ENCODE measurements at places on chromosomes 6 and 20.

DNA sequence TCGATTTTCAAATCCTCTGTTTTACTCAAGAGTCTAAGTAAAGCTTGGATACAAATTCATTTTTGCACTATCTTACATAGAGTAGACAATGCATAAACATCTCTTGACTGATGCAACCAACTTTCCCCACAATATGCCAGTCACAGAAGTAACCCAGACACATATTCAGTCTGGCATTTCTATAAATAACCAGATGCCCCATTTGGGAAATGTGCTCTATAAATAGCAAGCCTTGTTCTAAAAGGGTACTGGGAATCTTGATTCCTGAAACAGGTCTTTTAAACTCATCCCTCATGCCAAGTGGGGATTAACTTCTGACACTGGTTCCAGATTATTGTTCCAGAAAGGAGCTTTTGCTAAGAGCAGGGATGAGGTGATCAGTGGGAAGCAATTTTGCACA is 411.7 kb downstream of the EPM2A start:
- DNase-seq: no peak

DNA sequence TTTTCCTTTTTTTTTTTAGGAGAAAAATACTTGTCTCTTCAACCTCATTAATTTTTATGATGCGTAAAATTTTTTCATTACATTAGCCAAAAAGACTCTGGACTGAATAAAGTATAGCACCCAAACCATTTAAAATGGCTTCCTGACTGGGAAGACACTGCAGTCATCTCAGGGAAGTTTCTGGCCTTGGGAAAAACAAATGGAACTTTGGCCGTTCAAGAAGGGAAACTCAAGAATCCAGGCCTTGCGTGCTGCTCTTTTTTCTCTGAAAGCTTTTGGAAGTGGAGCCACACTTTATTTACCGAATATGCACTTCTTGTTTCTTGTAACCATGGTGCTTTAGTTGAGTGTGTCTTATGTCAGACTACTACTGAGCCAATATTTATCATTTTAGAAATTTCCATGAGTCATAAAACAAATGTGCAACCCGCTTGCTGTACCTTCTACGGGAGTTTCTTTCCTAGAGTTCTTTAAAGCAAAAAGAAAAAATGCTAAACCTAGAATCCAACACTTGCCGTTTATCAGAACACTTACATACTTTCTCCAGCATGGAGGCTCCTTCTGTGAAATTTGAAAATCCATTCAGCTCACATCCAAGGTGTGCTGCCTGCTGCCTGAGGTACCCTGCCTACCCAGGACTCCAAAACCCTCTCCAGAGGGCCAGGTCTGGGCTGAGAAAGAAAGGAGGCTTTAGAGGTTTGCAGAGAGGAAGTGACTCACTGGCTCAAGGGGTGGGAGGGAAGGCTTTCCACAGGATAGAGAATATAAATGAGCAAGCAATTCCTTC is 11.5 kb upstream of the DSTN start:
- DNase-seq: no peak

DNA sequence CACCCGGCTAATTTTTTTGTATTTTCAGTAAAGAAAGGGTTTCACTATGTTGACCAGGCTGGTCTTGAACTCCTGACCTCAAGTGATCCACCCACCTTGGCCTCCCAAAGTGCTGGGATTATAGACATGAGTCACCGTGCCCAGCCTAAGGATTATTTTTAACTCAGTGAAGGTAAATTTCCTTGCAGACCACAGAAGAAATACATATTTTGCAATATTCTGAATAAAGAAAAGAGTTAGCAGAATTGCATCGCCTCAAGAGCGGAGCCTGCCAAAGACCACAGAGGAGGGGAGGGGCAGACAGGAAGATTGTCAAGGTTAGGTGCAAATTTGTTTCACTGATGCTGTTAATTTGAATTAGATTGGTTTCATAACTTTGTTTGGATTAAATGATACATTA is 47.4 kb downstream of the SOD2 start:
- no peak for DNase-seq

DNA sequence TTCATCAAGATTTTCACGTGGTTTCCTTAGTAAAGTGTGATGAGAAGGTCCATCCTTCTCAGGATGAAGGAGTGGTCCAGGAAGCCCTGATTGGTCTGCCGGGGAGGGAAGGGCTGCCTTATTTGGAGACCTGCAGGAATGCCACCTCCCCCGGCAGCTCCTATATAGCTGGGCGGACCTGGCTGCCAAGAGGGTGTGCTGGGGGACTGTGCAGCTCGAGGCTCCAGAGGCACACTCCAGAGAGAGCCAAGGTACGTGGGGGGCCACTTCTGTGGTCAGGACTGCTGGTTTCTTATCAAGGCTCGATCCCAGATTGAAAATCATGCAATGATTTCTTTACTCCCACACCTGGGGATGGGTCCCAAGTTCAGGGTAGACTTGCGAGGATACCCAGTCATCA is at the start of gene PRND:
Gene PRND (plus strand): TSS at position 191 of the 400 bp plus-strand sequence. CDS start 2,643 bp downstream, outside the sequence.
- DNase-seq: no peak

GRCh38 chr6:62528894-62529526 is 243.0 kb upstream of the KHDRBS2 start:
- DNase-seq: no peak

DNA sequence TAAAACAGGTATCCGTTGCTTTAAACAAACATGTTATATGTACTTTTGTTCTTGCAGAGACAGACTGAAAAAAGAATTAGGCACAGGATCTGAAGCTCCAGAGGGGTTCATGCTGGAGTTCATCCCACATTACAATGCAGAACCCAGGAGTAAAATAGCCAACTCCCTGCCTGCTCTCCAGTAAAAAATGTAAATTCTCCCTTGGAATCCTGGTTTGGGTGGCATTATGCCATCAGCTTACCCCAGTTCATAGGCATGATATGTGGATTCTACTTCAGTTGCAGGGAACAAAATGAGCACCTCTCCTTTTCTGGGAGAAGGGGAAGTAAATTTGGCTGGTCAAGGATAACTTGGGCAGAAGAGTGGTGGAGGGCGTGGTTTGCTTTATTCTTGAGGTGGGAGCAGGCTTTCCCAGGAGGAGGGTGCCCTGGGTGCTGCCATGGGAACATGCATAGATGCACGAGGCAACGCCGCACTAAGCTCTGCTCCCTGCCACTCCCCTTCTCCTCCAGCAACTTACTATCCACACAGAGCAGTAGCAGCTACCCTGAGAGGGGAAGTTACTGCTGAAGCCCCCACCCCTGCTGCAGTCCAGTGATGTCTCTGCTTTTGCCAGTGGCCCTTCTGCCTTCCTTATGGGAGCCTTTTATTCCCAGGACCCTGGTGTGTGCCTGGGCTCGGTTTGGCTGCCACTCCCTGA is 71.6 kb upstream of the GLP1R start:
- no peak for DNase-seq

GRCh38 chr6:30163090-30163917 is at the start of gene TRIM15:
Gene TRIM15, plus strand, starts transcription at chr6:30163546. Its CDS starts 139 bp downstream, at chr6:30163685.
- peak; percentile 36 for DNase-seq

- no peak for DNase-seq
Observed at GRCh38 chr6:52373151-52373690, 11.3 kb downstream of the PAQR8 start.

GRCh38 chr20:35768731-35769664 is 2.8 kb upstream of the PHF20 start:
- DNase-seq: peak; percentile 67

DNA sequence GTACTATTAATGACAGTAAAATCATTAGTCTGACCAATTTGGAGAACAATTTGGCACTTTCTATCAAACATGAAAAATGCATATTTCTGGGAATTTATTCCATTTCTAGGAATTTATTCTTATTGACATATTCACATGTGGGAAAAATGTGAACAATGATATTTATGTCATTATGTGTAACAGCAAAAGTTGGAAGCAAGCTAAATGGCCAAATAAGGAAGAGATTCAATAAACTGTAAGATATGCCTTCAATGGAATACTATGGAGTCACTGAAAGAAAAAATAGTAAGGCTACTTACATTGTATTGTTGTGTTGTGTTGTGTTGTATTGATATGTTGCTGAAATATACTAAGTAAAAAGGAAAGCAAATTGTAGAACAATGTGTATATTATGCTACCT is 100.5 kb upstream of the EDN1 start:
- DNase-seq: no peak

GRCh38 chr20:4040283-4041179 is 25.2 kb upstream of the RNF24 start:
- no peak for DNase-seq

DNA sequence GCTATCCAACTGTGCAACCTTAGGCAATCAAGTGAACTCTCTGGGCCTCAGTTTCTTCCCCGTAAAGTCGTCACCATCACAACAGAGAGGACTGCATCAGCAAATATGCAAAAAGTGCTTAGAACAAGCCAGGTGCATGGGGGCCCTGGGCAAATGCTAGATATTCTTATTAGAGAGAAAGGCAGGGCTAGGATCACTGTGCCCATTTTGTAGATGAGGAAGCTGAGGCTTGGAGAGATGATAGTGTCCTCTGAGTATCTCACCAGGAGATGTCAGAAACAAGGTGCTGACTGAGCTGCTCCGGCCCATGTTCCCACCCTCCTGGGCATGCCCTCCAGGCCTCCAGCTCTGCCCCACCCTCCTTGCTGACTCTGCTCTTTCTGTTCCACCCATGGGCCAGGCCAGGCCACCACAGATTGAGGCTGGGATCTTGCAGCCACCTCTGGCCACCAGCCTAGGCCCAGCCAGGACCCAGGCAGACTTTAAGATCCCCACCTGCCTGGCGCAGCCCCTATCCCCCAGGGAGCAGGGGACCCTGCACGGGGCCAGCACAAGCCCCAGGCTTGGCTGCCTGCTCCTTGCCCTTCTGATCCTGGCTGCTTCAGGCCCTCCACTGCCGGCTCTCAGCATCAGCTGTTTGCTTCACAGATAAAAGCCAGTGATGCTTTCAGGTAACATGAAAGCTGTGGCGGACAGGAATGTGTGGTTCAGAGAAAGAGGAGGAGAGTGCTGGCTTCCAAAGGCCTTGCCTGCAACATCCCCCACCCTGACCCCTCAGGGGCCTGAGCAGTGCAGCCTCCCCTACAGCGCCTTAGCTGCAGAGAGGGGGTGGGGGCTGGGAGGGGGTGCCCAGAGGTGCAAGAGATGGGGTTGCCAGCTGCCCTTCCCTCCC is 47.6 kb downstream of the GRM4 start:
- no peak for DNase-seq

- peak; percentile 53 for DNase-seq
Observed at GRCh38 chr6:44456070-44456965, 68.8 kb downstream of the CDC5L start.

DNA sequence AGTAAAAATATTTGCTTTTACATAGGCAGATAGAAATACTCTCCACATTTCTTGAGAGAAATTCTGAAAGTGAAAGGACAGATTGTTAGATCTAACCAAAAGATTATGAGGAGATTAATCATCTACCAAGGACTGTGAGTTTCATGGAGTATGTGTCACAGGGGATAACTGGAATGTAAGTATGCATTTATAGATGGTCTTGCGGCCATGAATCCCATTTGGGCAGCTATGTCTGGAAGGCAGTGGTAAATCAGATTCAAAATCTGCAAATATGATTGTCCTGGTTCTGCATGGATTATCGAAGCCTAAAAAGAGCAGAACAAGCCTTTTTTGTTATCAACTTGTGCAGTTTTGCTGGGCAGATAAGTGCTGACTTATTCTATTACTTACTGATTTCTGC is 293.8 kb downstream of the RFPL4B start:
- no peak for DNase-seq

DNA sequence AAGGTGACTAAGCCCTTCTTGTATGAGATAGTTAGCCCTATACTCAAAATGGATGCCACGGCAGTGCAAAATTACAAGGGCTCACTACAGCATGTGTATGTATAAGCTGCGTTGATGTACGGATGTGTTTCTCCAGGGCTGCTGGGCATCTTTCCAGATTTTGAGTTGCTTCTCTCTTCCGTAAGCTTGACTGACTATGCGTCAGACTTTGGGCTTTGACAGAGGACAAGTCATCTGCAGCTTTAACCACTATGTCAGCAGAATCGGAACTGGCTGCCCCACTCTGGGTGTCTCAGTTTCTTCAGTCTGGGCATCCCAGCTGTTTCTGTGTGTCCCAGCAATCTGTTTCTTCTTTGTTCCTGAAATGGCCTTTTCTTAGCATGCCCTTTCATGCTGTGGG is 241.6 kb downstream of the BTBD3 start:
- no peak for DNase-seq

DNA sequence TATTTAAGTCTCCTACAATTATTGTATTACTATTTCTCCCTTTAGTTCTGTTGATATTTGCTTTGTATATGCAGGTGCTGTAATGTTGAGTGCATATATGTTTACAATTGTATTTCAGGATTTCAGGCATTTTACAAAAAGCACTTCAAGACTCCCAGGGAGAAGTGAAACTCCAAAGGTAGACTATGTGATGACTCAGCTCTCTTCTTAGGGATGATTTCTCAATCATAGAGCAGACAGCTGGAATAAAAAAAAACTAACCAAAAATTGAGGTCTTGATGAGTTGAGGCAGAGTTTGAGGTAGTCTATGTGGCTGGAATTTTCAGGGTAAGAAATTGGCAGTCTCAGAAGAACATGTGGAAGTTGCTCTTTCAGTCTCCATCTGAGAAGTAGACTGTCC is 786.1 kb downstream of the TFAP2A start:
- no peak for DNase-seq

GRCh38 chr20:57953638-57954037 is 243.8 kb upstream of the PMEPA1 start:
- no peak for DNase-seq

- no peak for DNase-seq
Observed at GRCh38 chr6:2563635-2564034, 187.1 kb downstream of the MYLK4 start.

- no peak for DNase-seq
Observed at GRCh38 chr6:116047173-116047933, 13.3 kb downstream of the FRK start.

GRCh38 chr20:62523473-62524203 is 47.8 kb upstream of the GATA5 start:
- peak; percentile 33 for DNase-seq

- DNase-seq: no peak
Observed at GRCh38 chr20:34022839-34023234, 29.1 kb downstream of the RALY start.

DNA sequence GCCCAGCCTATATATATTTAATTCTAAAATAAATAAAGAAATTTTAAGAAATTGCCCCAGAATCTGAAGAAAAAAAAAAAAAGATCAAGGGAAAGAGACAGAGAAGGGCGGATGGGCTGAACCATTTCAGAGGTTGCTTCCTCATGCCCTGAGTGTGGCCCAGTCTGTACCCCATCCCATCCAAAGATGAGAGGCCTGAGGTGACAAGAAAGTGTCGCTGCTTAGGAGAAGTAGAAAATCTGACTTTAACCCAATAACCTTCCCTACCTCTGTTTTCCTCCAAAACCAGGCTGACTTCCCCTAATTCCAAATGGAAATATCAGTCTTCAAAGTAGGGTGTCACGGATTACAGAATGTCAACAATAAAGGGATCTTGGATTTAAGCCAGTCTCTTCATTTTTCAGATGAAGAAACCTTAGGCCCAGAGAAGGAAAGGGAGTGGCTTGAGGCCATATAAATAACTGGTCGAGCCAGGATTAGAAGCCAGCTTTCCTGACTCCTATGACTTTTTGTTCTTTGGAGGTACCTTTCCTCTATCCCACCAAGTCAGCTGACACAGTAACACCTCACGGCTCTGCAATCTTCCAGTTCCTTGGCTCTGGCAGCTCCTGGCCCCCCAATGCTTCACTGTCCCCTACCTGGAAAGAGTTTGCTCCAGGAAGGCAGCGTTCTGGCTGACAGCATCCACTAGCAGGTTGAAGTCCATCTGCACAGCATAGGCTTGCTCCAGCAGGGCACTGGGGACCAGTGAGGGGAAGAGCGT is 10.1 kb downstream of the GSS start:
- no peak for DNase-seq

GRCh38 chr6:35640017-35640664 is 48.6 kb downstream of the FKBP5 start:
- DNase-seq: no peak
